Regular cardiac myocyte (primary cell): ENCODE measurements at places on chromosomes 2 and 18. TPM values are rescaled to one million over a fixed set of nuclear protein-coding genes. Genes with fewer than 3 reads are reported as not detected.

Gene PTPRN
- 2.1 and 12.7 TPM in 2 replicates for total RNA-seq

Gene POTEF
- not detected in 2 replicates for total RNA-seq

Gene EIF2AK2
- total RNA-seq, result 25.1 and 37.0 TPM in 2 replicates

Gene NR4A2
- 0.58 and 0.85 TPM in 2 replicates for total RNA-seq

Gene CD302
- total RNA-seq, result 1.9 and 5.4 TPM in 2 replicates

Gene KCNE4
- total RNA-seq, result 45.4 and 151 TPM in 2 replicates

Gene CYRIA
- 5.2 and 8.2 TPM in 2 replicates for total RNA-seq

Gene EVX2
- not detected in 2 replicates for total RNA-seq

Gene RIF1
- total RNA-seq, result 37.5 and 47.7 TPM in 2 replicates

Gene MYCN
- 0.28 TPM in 1 of 2 replicates, not detected in the other for total RNA-seq

Gene FMNL2
- 17.6 and 30.7 TPM in 2 replicates for total RNA-seq

Gene BUB1
- 6.5 and 49.5 TPM in 2 replicates for total RNA-seq

Gene PSMA8
- under 0.01 TPM in 1 of 2 replicates, not detected in the other for total RNA-seq

Gene NEMP2
- total RNA-seq, result 6.7 and 9.3 TPM in 2 replicates

Gene IL1R2
- total RNA-seq, result 0.38 and 0.56 TPM in 2 replicates

Gene KLHL14
- total RNA-seq, result under 0.01 TPM in 1 of 2 replicates, not detected in the other

Gene ATP9B
- 14.8 and 24.5 TPM in 2 replicates for total RNA-seq

Gene UPP2
- total RNA-seq, result 0.28 TPM in 1 of 2 replicates, not detected in the other

Gene ACAA2
- 40.6 and 42.4 TPM in 2 replicates for total RNA-seq
